ENCODE measurements at places on chromosomes 12 and 14.
A peak's percentile ranks its signal among the peaks of the same experiment; 100 is the strongest.

DNA sequence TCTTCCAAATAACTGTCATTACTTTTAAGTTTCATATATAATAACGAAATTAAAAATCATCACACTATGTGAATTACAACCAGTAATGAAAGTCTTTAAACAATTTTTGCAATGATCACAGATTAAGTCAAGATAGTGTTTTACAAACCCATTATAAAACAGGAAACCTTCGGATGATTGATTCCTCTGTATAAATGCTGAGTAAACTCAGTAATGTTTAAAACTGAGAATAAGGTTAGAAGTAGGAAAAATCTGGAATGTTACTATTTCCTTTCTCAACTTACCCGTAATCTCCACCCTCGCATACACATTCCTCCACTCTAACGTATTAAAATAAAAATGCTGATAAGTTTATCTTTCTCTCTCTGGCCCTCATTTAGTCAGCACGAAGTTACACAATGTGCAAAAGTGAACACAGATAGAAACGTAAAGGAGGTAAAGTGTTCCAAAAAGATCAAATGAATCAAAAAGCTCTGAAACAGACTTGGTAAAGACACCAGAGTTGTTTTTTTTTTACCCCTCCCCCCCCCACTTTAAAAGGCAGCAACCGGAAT, 1.6 kb downstream of the ZFC3H1 start:
- no peak for DNase-seq

DNA sequence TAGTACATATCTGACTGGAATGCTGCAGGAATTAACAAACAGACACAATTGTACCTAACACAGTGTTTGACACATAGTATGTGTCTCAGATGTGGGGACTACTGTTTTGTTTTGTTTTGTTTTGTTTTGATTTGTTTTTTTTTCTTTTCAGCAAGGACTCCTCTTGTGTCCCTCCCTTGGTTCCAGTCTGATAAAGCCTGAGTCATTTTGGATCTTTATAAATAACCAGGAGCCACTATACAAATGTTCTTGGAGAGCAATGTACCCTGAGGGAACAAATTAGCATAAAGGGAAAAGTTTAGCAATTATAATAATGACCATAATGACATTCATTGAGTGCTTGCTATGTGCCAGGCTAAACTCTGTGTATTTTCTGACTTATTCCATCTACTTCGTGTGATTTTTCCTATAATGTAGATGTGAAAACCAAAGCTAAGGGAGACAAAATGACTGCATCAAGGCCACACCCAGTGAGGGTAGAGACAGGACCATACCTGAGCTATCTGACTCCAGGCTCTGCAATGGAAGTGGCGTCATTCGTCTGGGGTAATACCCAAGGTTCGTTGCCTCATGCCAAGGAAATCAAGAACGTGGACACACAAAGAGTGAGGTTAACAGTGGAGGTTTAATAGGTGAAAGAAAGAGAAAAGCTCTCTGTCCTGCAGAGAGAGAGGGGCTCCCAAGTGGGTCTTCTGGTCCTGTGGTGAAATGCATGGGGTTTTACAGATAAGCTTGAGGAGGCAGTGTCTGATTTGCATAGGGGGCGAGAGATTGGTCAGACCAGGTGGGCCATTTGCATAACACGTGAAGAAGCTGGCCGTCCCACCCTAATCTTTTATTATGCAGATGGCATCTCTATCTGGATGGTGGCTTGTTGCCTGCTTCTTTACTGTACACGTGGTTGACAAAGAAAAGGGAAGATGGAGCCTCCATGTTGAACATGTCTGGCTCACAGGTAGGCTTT, 285.5 kb upstream of the SFSWAP start:
- DNase-seq, result no peak

GRCh38 chr12:124411281-124411878, 116.5 kb downstream of the RFLNA start:
- no peak for DNase-seq

DNA sequence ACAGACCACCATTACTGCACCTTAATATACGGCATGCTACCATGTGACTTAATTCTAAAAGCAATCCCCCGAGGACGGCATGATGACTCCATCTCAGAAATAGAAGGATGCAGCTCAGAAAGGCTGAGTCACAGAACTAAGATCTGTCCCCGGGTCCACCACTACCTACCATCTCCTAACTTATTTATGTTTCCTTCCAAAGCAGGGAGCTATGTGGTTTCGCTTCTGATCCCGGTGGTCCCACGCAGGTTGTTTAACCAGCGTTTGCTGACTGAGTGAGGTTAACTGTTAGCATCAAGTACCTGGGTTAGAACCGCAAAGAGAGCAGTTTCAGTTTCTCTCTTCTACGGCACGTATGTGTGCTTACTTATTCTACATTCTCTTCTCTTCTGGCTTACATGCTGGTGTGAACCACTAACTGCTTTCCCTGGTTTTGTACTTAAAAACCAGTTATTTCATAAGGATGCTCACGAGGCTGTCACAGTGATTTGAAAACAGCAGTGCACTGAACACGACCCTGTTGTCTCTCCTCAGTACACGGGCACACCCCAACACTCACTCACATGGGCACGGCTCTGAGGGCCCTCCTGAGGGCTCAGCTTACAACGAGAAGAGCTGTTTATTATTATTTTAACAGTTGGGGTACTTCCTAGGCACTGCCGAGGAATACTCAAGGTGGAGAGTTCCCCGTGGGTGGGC, 66.7 kb downstream of the CCDC88C start:
- no peak for DNase-seq

GRCh38 chr14:57748279-57748678, 117.6 kb downstream of the SLC35F4 start:
- no peak for DNase-seq

- peak; percentile 59 for DNase-seq
Measured at GRCh38 chr12:98725476-98726247, 80.6 kb downstream of the APAF1 start.

GRCh38 chr12:93645702-93646101, 31.5 kb upstream of the CRADD start:
- no peak for DNase-seq

- no peak for DNase-seq
Measured at GRCh38 chr12:11731042-11731357, 81.5 kb downstream of the ETV6 start.

GRCh38 chr14:61754627-61755381, 7.4 kb upstream of the SNAPC1 start:
- no peak for DNase-seq

DNA sequence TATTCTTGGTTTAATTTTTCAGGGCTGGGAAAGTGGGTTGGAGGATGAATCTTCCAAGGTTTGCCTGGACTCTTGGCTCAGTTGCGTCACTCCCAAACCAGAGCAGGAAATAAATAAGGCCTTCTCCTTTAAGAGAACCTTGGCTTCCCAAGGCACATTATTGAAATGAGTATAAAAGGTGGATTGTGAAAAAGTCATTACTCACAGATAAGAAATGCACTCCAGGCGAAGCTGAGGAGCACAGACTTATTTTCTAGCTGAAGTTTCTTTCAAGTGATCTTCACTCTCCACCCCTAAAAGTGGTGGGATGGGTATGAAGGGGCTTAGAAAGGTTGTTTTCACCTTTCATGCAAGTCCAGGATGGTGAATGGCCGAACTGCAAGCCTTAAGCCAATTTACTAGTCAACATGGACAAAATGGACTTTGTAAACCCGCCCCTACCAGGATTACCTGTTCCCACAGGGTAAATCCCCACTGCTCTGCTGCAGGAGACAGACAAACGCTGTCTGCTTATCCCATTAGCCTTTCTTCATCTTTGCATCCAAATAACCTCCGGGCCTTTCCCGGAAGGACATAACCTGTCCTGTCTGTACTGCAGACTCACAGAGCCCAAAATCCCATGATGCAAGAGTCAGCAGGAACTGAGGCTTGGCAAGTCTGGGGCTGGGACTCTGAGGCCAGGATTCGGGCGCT, 207.6 kb downstream of the BCL11B start:
- no peak for DNase-seq

- no peak for DNase-seq
Measured at GRCh38 chr12:131675126-131676080, 35.5 kb upstream of the SFSWAP start.

- no peak for DNase-seq
Measured at GRCh38 chr12:108182096-108182495, 53.0 kb downstream of the WSCD2 start.

DNA sequence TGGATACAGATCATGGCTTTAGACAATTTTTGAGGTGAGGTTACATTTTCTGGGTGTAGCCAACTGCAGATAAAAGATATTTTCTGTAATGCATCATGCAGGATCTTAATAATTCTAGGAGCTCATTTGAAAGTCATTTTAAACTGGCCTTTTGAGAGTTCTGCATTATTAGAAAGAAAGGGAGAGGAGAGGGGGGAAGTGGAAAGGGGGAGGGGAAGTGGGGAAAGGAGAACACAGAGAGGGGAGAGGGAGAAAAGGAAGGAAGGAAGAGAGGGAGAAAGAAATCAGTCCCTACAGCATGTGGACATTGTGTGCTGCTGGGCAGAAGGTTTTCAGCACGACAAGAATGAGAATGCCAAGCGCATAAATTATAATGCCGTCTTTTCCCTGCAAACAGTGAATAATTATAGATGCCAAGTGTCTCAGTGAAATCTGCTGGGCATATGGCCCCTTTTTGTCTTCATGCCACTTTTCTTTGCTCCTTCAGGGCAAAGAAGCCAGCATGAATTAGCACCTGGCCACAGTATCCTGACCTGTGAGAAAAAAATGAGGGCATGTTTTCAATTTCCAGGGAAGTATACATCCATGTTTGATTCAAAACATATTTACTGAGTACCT, 22.7 kb upstream of the PPP2R5C start:
- DNase-seq, result no peak

DNA sequence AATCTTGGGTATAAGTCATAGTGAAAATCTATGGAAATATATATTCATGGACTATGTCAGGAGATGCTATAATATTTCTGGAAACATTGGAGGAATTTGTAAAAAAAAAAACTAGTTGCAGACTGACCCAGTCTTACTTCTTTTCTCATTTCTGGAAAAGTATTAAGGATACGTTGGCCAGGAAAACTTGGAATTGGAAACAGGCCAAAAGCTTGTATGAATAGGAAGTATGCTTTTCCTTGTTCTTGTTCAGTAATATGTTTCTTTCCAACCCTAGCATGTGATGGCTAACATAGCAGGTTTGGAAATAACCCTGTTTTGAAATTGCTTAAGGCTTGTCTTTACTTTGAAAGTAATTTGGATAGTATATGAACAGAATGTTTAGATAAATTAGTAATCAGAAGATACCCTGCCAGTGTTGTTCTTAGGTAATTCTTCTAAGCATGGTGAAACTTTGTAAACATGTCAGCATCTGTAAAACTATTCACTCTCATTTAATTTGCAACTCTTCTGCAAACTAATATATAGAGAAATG, 316.2 kb downstream of the NPAS3 start:
- DNase-seq, result no peak

DNA sequence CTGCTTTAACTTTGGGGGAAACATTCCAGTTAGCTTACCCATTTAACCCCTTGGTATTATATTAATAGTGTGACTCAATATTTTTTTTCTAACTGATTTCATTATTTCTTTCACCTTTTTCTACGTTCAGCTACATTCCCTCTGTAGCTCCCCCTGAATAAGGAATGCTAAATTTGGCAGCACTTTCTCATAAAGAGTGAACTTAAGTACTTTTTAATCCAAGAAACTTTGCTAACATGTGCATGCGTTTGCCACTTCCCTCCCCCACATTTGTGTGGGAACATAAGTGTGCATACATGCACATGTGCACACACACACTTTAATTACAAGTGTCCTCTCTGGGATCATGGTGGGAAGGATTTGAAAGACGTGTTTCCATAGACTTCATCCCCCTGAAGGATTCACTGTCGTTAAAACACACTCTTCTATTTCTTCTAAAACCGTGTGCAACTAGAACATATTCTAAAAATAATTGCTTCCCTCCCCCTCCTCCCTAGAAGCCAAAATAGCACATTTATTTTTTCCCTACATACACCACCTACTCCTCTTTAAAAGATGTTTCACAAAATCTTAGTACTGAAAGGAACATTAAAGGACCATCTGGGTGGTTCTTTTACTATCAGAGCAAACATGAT, 142.6 kb downstream of the PPM1H start:
- no peak for DNase-seq

GRCh38 chr14:42002141-42002540, 395.5 kb downstream of the LRFN5 start:
- DNase-seq, result no peak

GRCh38 chr14:38410442-38410841, 154.5 kb upstream of the CLEC14A start:
- DNase-seq, result no peak

GRCh38 chr12:68788554-68789143, 19.3 kb upstream of the MDM2 start:
- DNase-seq, result no peak

- no peak for DNase-seq
Measured at GRCh38 chr12:95538656-95539055, 12.6 kb downstream of the USP44 start.

DNA sequence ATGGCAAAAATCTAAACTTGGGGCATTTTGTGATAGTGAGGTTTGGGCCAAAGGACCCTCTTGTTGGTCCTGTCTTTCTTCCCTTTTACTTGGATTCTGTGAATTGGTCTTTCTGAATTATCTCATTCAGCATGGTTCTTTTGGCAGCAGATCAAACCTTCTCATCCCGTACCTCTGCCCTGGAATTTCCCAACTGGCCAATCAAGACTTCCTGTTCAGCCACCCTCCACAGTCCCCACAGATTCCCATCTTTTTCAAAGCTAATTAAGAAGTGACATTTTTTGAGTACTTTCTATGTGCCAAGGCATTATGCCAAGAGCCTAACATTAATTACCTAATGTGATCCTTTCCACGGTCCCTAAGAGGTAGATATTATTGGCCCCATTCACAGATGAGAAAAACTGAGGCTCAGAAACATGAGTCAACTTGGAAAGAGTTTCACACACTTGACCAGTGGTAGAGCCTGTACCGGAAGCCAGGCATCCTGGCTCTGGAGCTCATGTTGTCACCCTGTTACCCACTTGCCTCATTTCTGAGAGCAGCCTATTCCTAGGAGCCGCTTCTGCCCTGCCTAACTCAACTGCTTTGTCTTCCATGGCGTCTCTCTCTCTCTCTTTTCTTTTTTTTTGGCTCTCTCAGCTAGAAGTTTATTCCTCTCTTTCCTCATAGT, 135.9 kb downstream of the C12orf75 start:
- no peak for DNase-seq

DNA sequence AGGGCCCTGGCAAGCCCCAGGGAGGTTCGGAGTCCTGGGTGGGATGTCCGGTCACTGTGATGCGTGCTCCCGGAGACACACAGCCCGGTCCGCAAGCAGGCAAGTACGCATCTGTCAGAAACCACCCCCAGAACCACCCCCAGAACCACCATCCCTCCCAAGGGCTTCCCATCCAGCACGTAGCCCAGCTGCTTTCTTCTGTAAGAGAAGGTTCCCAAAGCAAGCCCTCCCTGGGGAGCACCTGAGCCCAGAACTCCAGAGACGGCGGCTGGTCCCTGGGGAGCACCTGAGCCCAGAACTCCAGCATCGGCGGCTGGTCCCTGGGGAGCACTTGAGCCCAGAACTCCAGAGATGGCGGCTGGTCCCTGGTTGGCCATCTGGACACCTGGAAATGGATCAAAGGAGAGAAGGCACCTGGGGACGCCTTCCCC, 2.6 kb upstream of the FBRSL1 start:
- DNase-seq, result no peak
